ENCODE measurements at places on chromosomes 2 and 18.
A peak's percentile ranks its signal among the peaks of the same experiment; 100 is the strongest.

DNA sequence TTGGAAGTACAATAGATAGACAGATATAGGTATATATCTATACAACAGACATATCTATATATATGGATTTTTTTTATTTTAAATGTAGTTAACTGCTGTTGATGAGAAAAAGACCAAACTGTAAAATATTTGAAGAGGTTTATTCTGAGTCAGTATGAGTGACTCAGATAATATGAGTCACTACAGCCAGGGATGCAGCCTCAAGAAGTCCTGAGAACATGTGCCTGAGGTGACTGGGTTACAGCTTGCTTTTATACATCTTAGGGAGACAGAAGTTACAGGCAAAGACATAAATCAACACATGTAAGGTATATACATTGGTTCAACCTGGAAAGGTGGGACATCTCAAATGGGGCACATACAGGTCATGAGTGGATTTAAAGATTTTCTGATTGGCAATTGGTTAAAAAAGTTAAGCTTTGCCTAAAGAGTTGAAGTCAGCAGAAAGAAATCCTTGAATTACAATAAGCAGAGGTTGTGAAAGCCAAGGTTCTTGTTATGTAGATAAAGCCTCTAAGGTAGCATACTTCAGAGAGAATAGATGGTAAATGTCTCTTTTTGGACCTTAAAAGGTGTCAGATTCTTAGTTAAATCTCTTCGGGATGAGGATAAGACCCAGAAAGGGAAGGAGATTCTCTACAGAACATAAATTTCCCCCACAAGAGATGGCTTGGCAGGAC, 149.9 kb downstream of the RBM43 start:
- no peak for DNase-seq

DNA sequence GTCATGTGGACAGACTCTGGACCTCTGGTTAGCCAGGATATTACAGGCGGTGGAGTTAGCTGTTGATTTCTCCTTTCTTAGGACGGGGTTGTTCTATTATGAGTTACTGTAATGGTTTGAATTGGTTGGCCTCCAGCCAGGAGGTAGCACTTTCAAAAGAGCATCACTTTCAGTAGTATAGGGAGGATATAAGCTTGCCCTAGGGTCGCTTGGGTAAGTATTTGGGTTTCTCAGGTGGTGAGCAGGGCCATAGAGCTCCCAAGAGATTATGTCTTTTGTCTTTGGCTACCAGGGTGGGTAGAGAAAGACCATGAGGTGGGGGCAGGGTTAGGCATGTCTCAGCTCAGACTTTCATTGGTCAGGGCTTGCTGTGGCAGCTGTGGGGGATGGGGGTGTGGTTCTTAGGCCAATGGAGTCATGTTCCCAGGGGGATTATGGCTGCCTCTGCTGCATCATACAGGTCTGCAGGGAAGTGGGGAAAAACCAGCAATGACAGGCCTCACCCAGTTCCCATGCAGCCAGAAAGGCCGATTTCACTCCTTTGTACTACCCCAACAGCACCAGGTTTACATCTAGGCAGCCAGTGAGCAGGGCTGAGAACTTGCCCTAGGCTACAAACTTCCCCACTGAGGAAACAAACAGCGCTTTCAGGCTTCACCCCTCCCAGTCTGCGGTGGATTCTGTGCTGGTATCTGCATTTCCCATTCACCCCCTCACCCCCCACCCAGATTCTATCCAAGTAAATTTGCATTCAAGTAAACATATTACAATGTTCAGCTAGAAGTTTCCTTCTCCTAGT, 89.4 kb upstream of the SLC38A11 start:
- DNase-seq: no peak

- DNase-seq: no peak
Measured at GRCh38 chr2:178173657-178174056, 20.7 kb upstream of the OSBPL6 start.

DNA sequence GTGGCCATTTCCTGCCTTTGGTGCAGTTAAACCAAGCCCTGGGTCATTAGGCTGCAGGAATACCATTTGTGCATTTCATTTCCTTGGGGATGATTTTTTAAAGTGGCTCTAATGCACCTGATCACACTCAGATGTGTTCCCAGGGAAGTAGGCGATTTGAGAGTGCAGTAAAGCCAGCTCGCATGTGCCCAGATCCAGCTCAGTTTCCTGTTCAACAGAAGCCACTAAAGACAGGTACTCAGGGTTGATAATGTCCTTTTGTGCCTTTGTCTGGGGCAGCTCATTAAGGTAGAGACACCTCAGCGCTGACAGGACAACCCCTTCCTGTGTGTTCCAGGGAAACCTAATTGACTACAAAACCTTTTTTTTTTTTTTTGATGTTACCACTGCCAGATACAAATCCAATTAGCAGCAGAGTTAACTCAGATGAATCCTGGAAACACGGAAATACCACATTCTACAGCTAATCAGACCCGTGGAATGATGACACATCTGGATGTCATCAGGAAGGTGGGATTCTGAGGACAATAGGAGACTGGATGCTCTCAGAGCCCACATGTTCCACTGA, 15.2 kb upstream of the CHRNA1 start:
- DNase-seq: peak; percentile 58

Data from lung microvascular endothelial cell (primary cell).